Left lobe of liver (tissue), 2 donors: ENCODE measurements at places on chromosomes 4 and X.

- DNase-seq: no peak
These were observed 27.0 kb downstream of the BLOC1S4 start for GRCh38 chr4:6742989-6743388.

GRCh38 chrX:56029188-56029587, 203.0 kb upstream of the KLF8 start:
- no peak for DNase-seq

GRCh38 chr4:89823416-89823815, 13.5 kb downstream of the SNCA start:
- no peak for DNase-seq

DNA sequence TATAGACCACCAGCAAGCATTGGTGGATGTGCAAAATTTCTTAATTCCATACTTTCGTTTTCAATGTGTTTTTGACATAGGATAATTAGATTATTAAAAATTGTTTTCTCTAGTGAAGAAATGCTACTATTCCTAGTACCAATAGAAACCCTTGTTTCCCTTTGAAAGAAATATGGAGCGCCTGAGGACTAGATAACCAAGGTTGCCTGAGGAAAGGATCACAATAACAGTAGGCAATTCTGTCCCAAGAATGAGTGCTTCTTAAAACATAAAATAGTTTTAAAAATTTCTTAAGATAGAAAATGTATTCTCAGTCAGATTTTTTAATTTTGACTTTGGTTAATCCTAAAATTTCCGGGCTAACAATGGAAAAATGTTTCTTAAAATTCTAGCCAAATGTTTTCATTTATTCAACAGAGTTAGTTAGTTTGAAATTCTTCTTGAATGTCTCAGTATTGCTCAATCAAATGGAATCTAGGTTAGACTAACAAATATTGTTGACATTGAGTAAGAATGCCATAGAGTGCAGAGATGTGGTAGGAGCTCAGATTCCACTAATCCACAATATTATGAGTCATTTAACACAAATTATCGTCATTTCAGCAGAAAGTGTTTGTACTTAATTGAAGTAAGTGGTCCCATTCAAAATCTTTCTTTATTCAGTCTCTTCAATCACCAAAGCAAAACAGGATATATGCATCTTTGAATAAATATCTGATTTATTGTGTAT, 666.0 kb downstream of the GRID2 start:
- no peak for DNase-seq

DNA sequence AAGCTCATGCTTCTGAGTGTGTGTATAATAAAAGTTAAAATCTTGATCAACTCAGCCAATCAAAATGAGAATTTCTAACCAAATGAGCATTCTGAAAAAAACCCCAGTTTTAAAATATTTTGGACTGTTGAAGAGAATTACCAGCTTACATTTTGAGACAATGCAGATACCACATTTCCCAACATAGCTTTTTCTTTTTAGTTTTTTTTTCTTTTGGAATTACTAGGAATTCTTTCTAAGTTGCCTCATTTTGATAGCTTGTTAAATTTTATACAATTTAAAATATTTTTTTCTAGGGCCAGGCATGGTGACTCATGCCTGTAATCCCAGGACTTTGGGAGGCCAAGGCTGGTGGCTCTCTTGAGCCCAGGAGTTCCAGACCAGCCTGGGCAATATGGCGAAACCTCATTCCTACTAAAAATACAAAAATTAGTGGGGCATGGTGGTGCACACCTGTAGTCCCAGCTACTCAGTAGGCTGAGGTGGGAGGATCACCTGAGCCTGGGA, 2.2 kb downstream of the RP2 start:
- DNase-seq: no peak

GRCh38 chr4:163673848-163674697, 179.6 kb downstream of the TMA16 start:
- no peak for DNase-seq

DNA sequence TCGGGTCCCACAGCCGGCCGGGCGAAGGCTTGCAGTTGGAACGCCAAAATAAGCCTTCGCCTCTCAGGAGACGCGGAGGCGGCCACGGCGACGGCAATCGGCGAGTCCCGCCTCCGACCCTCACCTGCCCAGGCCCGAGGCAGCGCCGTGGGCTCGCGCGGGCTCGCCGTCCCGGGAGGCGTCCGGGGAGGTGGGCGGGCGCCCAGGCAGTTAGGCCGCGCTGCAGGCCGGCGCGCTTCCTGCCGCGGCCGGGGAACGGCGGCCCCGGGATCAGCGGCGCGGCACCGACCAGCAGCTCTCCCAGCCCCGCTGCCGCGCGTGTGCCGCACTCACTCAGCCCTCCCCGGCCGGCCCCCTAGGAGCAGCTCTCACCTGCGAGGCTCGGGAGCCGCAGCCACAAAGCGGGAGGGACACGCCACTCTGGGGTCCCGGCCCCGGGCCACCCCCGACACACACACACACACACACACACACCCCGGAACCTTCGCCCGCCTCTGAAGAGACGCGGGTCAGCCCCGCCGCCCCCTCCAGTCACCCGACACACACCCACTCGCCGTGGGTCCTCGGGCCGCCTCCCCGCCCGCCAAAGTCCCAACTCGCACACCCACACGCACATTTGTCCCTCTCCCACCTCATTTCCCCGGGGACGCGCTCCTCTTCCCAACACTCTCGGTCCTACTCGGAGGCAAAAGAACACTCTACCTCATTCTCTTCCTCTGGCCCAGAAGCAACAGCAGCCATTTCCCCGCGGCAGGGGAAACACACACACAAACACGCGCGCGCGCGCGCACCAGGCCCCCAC, at the start of gene CNOT6L:
Gene CNOT6L, minus strand, starts transcription at position 767 of the 802 bp plus-strand sequence. Its CDS starts 60 bp downstream, at position 707.
- DNase-seq: peak; percentile 82
